Left kidney (tissue), 8 donors: ENCODE measurements at places on chromosomes 4 and X. TPM values are rescaled to one million over a fixed set of nuclear protein-coding genes. Genes with fewer than 3 reads are reported as not detected.

DNA sequence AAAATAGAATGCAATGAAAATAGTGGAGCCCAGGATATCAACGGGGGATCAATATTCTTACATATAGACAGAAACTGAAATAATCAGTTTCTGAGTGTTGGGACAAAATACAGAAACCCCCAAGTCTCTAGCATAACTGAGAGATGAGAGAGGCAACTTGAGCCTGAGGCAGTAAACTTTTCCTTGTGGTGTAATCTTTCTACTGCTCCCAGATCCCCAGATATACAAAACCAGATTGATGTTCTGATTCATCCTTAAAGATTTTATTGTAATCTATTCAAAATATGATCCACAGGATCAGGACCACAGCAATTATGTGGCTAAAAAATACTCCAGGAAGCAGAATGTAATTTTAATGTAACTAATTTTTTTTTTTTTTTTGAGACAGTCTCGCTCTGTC, 2282.6 kb downstream of the ARAP2 start:
- DNase-seq: no peak

SRPK3 gene
- polyA plus RNA-seq: 0.73 TPM

- no peak for DNase-seq
Measured at GRCh38 chr4:184408021-184408683, 66.2 kb downstream of the IRF2 start.

DNA sequence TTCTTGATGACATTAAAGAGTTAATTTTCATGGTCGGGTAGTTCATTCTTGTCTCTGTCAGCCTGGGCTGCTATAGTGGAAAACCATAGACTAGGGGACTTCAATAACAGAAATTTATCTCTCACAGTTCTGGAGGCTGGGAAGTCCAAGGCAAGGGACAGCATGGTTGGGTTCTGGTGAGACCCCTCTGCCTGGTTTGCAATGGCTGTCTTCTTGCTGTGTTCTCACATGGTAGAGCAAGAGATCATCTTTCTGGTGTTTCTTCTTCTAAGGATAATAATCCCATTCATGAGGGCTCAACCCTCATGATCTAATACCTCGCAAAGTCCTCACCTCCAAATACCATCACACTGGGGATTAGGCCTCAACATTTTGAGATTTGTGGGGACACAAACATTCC, 50.1 kb downstream of the RHOH start:
- no peak for DNase-seq

DNA sequence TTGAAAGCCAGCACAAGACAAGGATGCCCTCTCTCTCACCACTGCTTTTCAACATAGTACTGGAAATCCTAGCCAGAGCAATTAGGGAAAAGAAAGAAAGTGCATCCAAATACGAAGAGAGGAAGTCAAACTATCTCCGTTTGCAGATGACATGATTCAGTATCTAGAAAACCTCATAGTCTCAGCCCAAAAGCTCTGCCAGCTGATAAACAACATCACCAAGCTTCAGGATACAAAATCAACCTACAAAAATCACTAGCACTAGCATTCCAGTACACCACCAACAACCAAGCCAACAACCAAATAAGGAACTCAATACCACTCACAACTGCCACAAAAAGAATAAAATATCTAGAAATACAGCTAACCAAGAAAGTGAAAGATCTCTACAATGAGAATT, 38.6 kb downstream of the COX7B2 start:
- DNase-seq: no peak

KIT gene
- polyA plus RNA-seq: 20.1 TPM
